ENCODE measurements at places on chromosomes 3 and 15. TPM values are rescaled to one million over a fixed set of nuclear protein-coding genes. Genes with fewer than 3 reads are reported as not detected.

Gene PIGB
- 9.2 TPM for polyA plus RNA-seq

Gene TM6SF1
- 1.1 TPM for polyA plus RNA-seq

Gene HIGD2B
- polyA plus RNA-seq, result not detected

Gene ST6GAL1
- polyA plus RNA-seq, result 4.6 TPM

Gene CCR2
- 0.61 TPM for polyA plus RNA-seq

Gene SLC4A7
- polyA plus RNA-seq, result 1.6 TPM

Gene MUC13
- 1.6 TPM for polyA plus RNA-seq

Gene GPR156
- 0.13 TPM for polyA plus RNA-seq

Gene CHRM5
- not detected for polyA plus RNA-seq

Gene CMTM7
- 5.7 TPM for polyA plus RNA-seq

Gene FANCD2OS
- not detected for polyA plus RNA-seq

Gene CTXND1
- polyA plus RNA-seq, result 0.93 TPM

Gene THAP10
- 2.5 TPM for polyA plus RNA-seq

Gene MYH15
- 0.15 TPM for polyA plus RNA-seq

Gene PRR20G
- polyA plus RNA-seq, result not detected

Gene KLHL6
- polyA plus RNA-seq, result 1.8 TPM

Gene C2CD4A
- polyA plus RNA-seq, result 0.98 TPM

Gene NMB
- polyA plus RNA-seq, result 4.1 TPM

Gene GOLGA6L22
- polyA plus RNA-seq, result not detected

Gene LEKR1
- 0.33 TPM for polyA plus RNA-seq

Gene SLC9C1
- not detected for polyA plus RNA-seq

Gene MESP1
- polyA plus RNA-seq, result 1.2 TPM

Gene CD80
- 0.25 TPM for polyA plus RNA-seq
